Stimulated activated CD4-positive, alpha-beta T cell treated with anti-CD3 and anti-CD28 coated beads, Interleukin-1b, Interleukin-23, amount 100 ng/mL, for 48 hours (primary cell): ENCODE measurements at places on chromosomes 3 and 15.

- no peak for DNase-seq
Observed at GRCh38 chr3:191066669-191067068, 132.4 kb upstream of the OSTN start.

- no peak for DNase-seq
Observed at GRCh38 chr3:148951599-148952361, 39.6 kb upstream of the GYG1 start.

- DNase-seq = no peak
Observed at GRCh38 chr3:62139957-62140356, 233.4 kb downstream of the FEZF2 start.

DNA sequence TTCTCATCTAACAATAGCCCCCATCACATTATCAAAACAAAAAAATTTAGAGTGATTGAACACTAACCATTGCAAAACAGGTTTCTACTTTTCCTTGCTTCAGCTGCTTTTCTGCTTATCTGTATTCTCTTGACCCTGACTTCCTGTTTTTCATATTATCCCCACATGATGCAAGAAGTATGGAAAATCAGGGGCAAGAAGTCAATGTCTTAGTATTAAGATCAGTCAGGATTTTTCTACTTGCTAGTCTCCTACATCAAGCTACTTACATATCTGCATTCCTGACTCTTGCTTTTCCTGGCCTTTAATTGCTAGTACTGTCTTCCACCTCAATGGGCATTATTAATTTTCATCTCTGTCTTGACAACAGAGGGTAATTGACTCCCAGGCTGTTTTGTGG is 300.2 kb downstream of the OTOL1 start:
- DNase-seq = no peak

GRCh38 chr3:170585937-170586310 is at the start of gene SLC7A14:
Gene SLC7A14, minus strand, starts transcription at chr3:170586075. Its CDS starts 59,139 bp downstream, at chr3:170526936.
- no peak for DNase-seq

DNA sequence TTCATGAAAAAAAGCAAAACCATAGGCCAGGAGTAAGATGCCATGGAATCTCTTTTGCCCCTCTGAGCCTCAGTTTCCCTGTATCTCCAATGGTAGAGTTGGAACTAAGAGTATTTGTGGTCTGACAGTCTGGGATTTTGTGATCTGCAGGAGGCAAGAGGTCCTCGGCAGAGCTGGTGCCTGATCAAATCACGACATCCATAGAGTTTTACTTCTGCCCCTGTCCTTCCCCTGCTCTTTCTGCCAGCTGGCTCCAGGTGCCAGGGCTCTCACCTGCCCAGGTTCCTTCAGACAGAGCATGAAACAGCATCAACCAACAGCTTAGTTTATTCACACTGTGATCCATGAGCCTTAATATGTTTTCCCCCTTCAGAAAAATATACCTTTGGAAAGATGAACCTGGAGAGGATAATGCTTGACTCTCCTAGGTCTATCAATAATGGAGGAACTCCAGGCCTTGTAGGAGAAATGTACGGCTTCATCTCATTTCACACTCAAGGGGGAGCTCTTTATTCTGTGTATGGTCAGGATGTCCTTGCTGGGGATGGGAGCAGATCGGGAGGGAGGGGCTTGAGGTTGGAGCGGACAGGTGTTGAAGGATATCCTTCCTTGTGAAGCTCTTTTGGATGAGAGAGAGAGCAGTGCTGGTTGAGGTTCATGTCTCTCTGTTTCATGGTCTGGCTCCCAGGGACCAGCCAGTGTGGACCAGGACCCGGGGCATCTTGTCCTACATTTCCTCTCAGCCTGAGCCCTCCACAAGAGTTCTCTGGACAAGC is 309.9 kb downstream of the RPLP1 start:
- DNase-seq = no peak

DNA sequence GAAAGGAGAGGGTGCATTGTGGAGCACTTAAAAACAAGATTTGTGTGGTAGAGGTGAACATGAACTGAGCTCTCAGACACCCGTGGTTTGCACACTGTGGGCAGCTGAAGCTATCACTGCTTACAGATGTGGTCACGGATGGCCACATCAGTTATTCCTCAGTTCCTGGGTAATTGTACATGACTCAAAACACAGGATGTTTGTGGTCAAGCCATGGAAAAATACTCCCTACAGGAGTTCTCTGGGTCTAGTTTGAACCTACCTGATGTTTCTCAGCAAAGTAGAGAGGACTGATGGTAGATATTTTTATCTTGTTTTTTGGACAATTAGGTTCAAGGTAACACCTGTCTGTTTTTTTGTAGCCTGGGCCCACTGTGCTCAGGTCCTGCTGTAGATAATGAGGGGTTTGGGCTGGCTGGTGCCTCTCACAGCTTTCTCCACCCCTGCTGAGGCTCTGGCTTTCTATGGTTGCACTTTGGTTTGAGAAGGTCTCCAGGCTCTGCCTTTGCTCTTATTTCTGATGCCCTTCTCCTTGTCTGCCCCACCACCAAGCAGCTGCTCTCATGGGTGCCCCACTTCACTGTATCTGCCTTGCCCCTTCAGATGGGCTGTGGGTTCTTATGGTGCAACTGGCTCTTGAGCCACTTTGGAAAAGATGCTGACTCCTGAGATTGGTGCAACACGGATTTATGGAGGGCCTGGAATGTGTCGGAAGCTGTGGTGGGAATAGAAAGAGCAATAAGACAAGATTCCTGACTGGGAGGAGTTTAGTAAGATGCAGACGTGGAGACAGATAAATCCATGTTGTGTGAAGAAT is 40.1 kb downstream of the CDCP1 start:
- DNase-seq = peak; percentile 81
